Transverse colon (tissue), 4 donors: ENCODE measurements at places on chromosomes 4 and X.

DNA sequence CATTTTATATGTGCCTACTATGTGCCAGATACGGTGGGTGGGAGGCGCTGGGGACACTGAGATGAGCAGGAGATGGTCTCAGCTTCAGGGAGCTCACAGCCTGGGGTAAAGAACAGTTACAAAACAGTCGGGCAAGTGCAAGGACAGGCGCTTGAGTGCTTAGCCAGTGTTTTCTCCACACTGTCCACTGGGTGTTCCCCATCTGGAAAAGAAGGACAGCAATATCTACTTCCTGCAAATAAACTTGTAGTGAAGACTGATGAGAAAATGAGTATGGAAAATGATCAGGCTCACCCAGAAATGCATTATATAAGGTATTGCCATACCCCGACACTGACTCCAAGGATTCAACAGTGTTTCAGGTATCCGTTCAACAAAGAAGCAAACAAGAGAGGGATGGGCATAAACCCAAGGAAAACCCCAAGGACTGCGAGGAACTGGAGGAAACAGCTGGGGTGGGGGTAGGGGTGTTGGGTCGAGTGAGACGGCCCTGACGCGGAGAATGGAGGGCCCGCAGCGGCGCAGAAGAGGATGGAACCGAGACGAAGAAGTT is 835 bp downstream of the TMEM185A start:
- no peak for DNase-seq

DNA sequence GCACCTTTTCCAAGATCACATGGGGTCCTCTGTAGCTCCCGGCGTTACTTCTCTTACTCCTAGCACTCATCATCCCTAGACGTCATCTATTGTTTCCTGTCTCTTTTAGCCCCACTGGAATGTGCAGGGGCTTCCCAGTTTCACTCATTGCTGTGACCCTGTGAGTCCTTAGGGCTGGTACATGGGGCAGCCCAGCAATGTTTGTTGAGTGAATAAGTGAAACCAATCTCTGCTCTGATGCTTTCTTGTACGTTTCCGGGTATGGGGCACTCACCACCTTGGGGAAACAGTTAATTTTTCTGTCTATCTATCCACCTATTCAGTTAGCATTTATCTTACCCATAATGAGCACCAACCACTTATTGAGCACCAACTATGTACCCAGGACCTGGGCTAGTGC is 16.1 kb downstream of the MSX1 start:
- DNase-seq, result no peak

- DNase-seq, result no peak
Measured at GRCh38 chrX:72130762-72131250, 909 bp downstream of the RTL5 start.

DNA sequence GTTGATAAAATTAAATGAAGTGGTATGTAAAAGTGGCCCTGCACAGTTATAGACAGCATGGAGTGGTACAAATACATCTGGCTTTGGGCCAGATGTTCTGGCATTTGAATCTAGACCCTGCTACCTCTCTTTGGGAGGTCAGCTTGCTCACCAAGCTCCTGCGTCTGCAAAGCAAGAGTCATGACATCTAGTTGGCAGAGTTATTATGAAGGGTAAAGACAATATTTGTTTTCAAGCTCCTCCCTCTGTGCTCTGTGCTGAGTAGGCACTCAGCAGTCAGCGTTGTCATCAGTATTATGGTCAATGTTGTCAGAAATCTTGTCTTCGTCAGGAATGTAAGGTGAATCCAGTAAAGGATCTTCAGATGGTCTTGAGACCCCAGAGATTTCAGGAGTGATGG is 55.8 kb downstream of the CCNI start:
- DNase-seq, result no peak

DNA sequence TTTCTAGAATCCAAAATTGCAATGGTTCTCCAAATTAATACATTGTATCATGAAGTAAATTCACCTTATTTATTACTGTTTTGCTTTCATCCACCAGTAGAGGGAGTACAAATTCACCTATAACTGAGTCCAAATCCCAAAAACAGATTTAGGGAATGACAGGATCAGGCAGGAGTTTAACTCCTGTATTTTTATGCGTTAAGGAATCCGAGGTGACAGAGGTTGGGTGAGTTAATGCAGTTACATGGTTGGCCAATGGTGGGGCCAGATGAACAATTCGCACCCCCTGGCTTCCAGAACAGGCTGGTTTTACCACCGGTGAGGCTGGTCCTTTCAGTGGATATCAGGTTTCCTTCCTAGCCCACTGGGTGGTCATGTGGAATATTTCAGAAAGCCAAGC is 82.4 kb downstream of the MTNR1A start:
- no peak for DNase-seq

GRCh38 chr4:113645771-113646441 is 115.6 kb downstream of the CAMK2D start:
- peak; percentile 61 for DNase-seq

DNA sequence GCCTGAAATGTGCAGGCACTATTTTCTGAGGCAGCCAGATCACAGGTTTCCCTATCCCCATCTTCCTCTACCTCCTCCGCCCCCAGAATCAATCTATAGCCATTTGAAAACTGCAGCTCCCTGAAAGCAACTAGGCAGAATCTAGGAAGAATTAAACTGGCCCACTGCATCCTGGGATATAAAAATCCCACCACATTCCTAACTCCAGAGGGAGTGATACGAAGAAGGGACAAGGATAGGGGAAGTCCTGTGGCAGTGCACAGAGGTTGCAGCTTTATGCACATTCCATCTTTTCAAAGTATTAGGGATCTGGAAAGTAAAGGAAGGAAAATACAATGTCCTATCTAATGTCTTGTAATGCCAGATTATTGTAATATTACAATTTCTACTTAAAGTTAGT is 18.3 kb upstream of the HERC3 start:
- DNase-seq, result no peak

DNA sequence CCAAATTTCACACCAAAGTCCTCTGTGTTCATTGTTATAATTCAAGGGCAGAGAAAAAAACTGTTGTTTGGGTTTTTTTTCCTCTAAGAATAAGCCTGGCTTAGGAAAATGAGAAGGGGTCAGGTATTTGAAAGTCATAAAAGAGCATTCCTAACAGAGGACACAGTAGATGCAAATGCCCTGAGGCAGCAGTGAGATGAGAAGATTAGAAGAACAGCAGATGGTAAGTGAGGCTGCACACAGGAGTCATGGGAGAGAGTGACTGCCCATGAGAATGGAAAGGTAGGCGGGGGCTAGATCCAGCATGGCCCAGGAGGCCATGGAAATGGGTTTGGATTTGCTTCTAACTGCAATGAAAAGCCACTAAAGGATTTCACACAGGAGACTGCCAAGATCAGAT is 107.5 kb upstream of the RBPJ start:
- no peak for DNase-seq

DNA sequence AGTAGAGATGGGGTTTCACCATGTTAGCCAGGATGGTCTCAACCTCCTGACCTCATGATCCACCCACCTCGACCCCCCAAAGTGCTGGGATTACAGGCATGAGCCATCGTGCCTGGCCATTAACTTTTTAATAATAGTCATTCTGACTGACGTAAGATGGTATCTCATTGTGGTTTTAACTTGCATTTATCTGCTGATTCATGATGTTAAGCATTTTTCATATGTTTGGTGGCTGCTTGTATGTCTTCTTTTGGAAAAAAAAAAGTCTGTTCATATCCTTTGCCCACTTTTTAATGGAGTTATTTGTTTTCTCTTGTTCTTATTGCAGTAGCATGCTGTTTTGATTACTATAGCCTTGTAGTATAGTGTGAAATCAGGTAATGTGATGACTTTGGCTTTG is 45.8 kb downstream of the ANXA10 start:
- no peak for DNase-seq

- no peak for DNase-seq
Measured at GRCh38 chr4:98617358-98618047, 40.9 kb downstream of the TSPAN5 start.

DNA sequence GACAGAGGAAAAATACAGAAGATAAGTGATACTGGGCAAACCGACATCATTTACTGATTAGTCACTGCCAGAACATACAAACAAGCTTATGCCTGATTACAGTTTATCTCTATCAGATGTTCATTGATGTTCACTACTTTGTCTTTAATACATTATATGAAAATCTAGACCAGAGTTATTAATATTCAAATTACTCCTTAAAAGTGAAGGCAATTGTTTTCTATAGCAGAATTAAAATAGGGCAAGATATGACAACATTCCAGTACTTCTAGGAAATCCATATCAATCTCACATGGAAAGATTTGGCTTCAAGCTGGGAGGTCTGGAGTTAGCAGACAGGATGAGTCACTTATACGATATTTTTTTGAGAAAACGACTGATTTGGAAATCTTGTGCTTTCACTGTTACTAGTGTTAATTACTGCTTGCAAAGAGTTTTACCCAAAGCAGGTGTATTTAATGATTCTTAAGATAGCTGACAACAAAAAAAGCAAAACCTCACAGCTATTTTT is 31.8 kb downstream of the HPGD start:
- DNase-seq, result no peak

DNA sequence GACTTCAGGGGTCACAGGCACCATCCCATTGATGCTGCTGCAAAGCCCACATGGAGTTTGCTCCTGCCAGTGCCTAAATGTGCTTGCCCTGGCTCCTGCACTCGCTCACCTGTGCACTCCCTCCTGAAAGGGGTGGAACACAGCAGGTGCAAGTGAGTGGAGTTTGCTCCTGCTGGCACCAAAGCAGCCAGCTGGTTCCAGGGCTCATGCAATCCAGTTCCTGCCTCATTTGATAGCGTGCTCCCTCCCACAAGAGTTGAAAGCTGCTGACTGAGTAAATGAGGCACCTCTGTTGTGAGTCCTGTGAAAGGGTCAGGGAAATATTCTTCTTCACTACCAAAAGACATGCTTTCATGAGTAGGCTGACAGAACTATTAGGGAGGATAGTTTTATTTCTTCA is 30.5 kb downstream of the CXCL8 start:
- DNase-seq, result peak; percentile 70

- no peak for DNase-seq
Measured at GRCh38 chr4:3193531-3194203, 55.3 kb upstream of the MSANTD1 start.

DNA sequence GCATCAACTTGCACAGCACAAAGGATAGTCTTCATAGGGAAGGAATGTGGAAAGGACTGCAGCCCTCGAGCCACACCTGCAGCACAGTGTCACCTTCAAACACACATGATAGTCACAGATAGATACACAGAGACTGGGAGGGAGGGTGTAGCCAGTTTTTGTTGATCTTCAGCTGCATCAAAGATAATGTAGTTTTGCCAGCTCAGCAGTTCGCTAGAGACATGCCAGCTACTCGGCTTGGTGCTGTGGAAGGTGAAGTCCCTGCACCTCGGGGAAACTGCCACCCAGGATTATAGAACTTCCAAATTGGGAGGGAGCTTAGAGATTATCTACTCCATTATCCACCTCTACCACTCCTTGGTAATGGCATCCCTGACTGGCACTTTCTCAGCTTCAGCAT is 92.9 kb upstream of the PAK3 start:
- no peak for DNase-seq

DNA sequence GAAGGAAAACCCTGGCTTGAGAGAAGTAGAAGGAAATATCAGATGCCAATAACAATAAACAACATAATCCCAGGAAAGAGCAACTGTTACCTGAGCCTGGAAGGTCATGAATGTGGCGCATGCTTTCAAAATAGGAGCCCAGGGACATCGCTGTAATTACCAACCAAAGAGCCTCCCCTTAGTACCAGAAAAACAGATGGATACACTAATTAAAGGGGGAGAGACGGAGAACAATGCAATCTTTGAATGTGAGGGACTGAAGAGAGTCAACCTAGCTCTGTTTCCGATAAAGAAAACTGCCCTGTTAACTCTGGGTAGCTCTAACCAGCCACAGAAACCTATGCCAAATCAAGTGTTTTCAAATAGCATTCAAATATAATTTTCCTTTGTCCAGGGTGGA is 161.4 kb downstream of the ENOX2 start:
- DNase-seq, result no peak

GRCh38 chr4:8437281-8437680 is 3.2 kb downstream of the ACOX3 start:
- no peak for DNase-seq

DNA sequence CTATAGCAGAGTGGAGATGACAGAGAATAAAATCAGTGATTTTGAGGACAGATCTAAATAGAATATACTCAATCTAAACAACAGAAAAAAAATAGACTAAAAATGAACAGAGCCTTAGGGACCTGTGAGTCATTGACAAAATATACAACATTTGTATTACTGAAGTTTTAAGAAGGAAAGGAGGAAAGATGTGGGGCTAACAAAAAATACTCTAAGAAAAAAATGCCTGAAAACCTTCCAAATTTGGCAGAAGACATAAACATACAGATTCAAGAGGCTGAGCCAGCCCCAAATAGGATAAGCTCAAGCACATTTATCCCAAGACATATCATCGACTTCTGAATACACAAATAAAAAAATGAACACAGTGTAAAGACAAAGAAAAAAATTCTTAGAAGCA is 123.6 kb upstream of the INTU start:
- DNase-seq, result no peak

GRCh38 chrX:51893931-51894696 is 691 bp downstream of the MAGED1 start:
- DNase-seq, result no peak

GRCh38 chr4:2353222-2354107 is 65.0 kb downstream of the ZFYVE28 start:
- peak; percentile 6 for DNase-seq

GRCh38 chr4:13601048-13601447 is 26.5 kb downstream of the BOD1L1 start:
- DNase-seq, result no peak

DNA sequence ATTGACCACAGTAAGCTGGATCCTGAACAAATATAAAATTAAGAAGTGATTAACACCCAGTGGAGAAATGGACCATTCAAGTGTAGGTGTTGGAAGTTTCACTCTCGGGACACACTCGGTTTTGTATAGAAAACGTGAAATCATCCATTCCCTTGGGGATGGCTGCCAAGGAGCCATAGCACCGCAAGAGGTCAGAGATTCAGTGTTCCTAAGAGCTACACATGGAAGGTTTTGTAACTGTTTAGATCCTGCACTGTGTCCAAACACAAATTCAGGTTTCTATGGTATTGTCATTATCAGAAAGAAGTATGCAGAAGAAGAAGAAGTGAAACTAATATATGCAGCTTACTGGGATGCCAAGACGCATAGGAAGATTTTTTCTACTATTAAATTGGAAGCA is 281.0 kb downstream of the LDB2 start:
- DNase-seq, result no peak

GRCh38 chrX:125505207-125505606 is 185.5 kb downstream of the TEX13C start:
- DNase-seq, result no peak
